ENCODE measurements at places on chromosomes 2 and 18.

- peak; percentile 32 for DNase-seq
Observed at GRCh38 chr2:7857904-7858303, 824.0 kb upstream of the ID2 start.

- DNase-seq: no peak
Observed at GRCh38 chr2:54681416-54681815, 42.0 kb upstream of the EML6 start.

DNA sequence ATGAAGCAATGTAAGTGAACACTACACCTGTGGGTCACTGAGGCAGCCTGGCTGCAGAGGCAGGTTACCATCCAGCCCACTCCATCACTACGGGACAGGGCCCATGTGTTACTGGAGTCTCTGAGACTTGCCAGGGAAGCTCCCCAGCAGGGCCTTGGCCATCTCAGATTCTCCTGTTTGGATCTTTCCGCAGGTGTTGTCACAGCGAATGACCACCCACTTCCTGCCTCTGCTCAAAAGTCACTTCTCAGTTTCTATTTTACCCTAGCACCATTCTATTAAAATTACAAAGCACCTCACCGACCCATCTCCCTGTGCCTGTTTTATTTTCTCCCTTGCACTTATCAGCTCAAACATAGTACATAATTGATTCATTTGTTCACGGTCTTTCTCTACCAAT, 34.5 kb upstream of the L3MBTL4 start:
- no peak for DNase-seq

- no peak for DNase-seq
Observed at GRCh38 chr2:176364273-176364977, 95.2 kb downstream of the MTX2 start.

- DNase-seq: no peak
Observed at GRCh38 chr2:235048549-235048948, 96.7 kb downstream of the SH3BP4 start.

GRCh38 chr2:9178904-9179571, 27.6 kb upstream of the ASAP2 start:
- peak; percentile 93 for DNase-seq

GRCh38 chr18:57433934-57434535, 1.1 kb upstream of the ONECUT2 start:
- no peak for DNase-seq

DNA sequence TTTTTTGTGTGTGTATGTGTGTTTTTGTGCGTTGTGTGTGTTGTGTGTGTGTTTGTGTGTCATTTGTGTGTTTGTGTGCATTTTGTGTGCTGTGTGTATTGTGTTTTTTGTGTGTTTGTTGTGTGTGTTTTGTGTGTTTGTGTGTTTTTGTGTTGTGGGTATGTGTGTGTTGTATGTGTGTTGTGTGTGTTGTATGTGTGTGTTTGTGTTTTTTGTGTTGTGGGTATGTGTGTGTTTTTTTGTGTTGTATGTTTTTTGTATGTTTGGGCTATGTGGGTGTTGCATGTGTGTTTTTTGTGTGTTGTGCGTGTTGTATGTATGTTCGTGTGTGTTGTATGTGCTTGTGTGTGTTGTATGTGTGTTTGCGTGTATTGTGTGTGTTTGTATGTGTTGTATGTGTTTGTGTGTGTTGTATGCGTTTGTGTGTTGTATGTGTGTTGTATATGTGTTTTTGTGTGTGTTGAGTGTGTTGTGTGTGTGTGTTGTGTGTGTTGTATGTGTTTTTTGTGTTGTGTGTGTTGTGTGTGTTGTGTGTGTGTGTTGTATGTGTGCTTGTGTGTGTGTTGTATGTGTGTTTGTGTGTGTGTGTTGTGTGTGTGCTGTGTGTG, 275.3 kb downstream of the HRH4 start:
- no peak for DNase-seq

GRCh38 chr18:48558248-48558647, 19.4 kb downstream of the CTIF start:
- DNase-seq: no peak

- DNase-seq: no peak
Observed at GRCh38 chr2:196808083-196808665, 981 bp downstream of the C2orf66 start.

GRCh38 chr2:181371782-181372645, 85.2 kb upstream of the ITGA4 start:
- peak; percentile 44 for DNase-seq

GRCh38 chr2:187989925-187990623, 301.6 kb upstream of the GULP1 start:
- no peak for DNase-seq

GRCh38 chr2:128424406-128425171, 105.9 kb upstream of the HS6ST1 start:
- no peak for DNase-seq

GRCh38 chr2:157627594-157628476, 829 bp downstream of the ACVR1C start:
- peak; percentile 11 for DNase-seq

- DNase-seq: no peak
Observed at GRCh38 chr18:52541056-52541455, 201.1 kb downstream of the DCC start.

DNA sequence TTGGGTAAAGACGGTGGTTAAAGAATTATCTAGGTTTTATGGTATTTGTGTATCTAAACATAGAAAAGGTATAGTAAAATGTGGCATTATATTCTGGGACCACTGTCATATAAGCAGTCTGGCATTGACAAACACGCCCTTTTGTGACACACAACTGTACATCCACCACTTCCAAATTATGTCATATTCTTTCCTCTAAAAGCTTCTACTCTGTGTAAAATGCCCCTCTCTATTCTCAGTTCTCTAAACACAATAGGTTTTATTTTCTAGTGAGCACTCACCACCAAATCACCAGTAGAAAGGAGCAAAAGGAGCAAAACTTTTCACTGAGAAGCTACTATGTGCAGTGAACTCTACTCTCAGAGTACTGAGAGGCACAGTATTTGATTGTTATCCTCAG, 88.1 kb upstream of the PIEZO2 start:
- DNase-seq: no peak

DNA sequence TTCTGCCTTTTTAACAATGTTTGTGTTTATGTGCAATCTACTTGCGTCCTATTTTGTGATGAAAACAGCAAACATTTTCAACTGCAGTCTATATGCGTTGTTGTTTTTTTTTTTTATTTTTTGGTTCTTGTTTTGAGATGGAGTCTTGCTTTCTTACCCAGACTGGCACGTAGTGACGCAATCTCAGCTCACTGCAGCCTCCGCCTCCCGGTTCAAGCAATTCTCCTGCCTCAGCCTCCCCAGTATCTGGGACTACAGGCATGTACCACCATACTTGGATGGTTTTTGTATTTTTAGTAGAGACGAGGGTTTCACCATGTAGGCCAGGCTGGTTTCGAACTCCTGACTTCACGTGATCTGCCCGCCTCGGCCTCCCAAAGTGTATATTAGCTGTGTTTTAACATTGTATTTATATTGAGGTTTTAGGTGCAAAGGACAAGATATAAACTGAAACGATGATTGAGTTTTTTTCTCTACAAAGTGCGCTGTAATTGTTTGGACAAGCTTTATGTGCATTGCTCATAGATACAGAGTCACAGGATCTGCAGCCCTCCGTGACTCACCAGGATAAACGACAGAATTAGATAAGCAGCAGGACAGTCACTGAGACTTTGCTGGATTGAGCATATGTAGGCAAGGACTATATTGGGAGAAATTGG, 17.4 kb downstream of the CDH7 start:
- DNase-seq: no peak

- no peak for DNase-seq
Observed at GRCh38 chr2:113896791-113897190, 6.9 kb downstream of the ACTR3 start.

DNA sequence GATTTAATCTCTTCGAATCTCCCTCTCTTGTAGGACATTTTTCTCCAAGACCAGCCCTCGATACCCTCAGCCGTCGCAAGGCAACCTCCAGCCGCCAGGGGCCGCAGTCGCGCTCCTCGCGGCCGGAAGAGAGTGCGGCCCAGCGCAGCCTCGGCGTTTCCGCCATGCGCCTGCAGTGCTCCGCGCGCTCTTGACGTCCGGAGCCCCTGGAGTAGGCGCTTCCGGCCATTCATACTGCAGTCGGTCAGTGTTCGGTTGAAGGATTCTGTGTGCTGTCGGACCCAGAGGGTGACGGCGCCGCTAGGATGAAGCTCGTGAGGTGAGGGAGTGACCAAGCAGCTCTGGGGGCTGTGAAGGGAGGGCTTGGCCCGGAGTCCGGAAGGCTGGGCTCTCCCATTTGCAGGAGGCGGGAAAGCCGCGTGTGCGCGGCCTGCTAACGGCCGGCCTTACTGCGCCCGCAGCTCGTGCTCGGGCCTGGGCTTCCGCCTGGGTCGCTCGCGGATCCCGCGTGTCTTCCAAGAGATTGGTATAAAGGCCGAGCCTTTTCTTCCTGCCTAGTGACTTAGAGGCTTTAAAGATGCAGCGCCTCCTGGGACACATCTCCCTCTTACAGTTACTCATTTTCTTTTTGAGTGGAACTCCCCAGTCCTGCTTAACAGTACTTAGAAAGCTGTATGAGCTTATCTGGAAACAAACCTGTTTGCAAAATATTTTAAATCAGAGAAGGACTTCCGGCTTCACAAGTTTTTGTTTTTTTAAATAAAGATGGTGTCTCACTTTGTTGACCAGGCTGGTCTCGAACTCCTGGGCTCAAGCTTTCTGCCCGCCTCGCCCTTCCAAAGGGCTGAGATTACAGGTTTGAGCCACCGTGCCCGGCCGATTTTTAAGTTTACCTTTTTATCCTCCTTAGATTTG, at the start of gene SNRPD1:
TSS of gene SNRPD1 (plus strand) at position 190 of the 915 bp plus-strand sequence. CDS start at position 306, 116 bp downstream.
- DNase-seq: peak; percentile 89

DNA sequence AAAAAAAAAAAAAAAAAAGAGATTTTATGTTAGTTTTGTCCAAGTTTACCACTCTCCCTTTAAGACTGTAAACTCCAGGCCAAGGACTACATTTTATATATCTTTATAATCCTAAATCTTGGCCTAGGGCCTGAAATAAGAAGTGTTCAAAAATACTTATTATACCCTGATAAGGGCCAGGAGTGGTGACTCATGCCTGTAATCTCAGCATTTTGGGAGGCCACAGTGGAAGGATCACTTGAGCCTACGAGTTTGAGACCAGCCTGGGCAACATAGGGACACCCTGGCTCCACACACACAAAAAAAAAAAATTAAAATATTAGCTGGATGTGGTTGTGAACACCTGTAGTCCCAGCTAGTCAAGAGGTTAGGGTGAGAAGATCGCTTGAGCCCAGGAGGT, 12.7 kb downstream of the TRIP12 start:
- no peak for DNase-seq

DNA sequence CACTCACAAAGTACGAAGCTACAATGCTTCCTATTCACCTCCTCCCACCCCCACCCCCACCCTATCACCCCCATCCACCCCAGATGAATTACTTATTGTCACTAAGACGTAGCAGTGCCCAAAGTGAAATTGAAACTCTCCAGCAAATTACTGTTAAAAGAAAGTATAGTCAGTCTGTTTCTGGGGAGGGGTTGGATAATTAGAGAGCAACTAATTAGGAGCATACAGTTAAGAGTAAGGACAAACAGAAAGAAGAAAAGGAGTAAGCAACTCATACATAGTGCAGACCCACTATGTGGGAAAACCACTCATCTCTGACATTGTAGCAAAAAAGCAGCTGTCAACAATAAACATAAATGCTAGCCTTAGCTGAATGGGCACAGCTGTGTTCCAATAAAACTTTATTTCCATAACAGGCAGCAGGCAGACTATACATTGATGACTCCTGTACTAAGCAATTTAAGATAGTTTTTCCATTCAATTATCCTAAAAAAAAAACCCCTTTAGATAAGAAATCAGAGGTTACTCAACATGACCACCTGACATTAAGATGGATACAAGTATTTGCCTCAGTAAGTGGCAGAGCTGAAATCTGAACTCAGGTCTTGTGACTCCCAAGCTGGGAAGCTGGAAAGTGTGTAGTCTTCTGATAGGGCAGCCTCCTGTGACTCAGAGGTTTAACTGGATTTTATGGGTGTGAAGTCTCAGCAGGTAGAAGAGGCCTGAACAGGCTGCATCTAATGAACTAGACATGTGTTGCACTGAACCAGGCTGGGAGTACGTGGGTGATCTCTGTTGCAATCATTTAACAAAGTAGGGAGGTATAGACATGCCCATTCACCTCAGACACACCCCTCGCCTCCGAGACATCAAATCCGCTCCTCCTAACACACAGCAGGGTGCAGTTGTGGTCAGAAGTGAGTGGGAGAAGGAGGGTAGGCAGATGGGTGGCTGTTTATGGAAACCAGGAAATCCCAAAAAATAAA, 171.8 kb upstream of the KLF7 start:
- DNase-seq: peak; percentile 55

- DNase-seq: no peak
Observed at GRCh38 chr2:131656816-131657633, 129.3 kb downstream of the CCDC74A start.

DNA sequence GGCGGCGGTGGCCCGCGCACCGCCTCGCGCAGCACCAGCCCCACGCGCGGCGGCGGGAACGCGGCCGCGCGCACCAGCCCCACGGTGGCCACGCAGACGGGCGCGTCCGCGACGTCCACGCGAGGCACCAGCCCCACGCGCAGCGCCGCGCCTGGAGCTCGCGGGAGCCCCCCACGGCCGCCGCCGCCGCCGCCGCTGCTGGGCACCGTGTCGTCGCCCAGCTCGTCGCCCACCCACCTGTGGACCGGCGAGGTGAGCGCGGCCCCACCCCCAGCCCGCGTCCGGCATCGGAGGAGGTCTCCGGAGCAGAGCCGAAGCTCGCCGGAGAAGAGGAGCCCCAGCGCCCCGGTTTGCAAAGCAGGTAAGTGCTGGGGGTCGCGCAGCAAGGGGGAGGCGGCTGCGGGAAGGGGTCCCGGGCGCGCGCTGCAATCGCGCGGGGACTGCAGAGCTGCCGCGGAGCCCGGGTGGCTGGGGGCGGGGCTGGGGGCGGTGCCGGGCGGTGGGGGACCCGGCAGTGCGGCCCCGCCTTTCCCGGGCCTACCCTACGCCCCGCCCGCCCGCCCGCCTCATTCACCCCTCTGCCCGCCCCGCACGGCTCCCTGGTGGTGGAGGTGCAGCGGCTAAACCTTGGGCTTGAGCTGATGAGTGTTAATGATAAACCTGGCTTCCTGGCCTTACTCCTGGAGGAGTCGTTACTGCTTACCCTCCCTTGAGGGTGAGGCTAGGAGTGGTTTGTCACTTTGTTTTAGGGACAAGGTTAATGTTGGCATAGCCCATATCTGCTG, 851 bp downstream of the FAM117B start:
- peak; percentile 31 for DNase-seq

DNA sequence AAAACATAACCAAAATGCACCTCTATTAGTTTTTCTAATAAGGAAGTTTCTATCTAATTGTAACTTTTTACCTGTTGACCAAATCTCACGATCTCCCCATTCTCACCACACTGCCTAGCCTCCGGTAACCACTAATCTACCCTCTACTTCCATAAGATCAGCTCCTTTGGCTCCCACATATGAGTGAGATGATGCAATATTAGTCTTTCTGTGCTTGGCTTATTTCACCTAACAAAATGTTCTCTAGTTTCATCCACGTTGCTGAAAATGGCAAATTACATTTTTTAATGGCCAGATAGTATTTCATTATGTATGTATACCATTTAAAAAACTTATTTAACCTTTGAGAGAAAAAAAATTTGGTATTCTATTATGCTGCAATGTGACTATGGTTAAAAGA, 379.0 kb upstream of the NXPH2 start:
- DNase-seq: no peak
